ENCODE measurements at places on chromosomes 4 and X.

- no peak for DNase-seq
Measured at GRCh38 chr4:6562931-6563901, 11.8 kb upstream of the MAN2B2 start.

DNA sequence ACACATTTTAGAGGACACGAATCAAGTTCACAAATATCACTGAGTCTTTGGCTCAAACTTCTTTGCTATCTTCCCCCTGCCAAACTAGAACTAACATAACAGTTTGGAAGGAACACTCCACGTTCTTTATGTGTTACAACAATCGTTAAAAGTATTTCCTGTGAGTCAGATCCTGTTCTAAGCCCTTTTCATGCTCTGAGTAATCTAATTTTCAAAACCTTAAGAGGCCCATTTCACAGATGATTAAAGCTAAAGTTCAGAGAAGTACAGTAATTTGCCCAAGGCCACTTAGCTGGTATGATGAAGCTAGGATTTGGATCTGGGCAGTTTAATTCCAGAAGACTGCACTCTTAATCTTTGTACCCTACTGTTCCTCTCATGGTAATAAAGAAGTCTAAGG, 854.4 kb upstream of the INTU start:
- no peak for DNase-seq

- DNase-seq = no peak
Measured at GRCh38 chr4:150582146-150582872, at the start of gene MAB21L2. Gene MAB21L2 (plus strand): TSS chr4:150582151. CDS start chr4:150583030, 879 bp downstream.

DNA sequence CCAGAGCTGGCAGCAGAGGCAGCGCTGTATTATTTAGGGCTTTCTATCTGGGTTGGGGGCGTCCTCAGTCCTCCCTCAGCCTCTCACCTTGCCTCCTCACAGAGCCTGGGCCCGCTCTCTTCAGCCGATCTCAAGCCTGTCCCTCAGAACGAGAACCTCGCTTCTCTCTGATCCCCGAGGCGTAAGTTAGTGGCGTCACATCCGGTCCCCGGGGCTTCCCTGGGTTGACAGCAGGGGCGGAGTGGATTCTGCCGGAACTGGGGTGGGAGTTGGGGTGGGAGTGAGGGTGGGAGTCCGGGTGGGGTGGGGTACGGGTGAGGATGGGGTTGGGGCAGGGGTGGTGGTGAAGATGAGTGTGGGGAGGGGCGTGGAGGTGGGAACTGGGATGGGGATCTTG, at the start of gene MAGEA10:
TSS of gene MAGEA10 (minus strand) at position 190 of the 397 bp plus-strand sequence. CDS start 2,957 bp downstream, outside the sequence.
- no peak for DNase-seq

- DNase-seq = no peak
Measured at GRCh38 chr4:102007959-102008425, 217.5 kb downstream of the BANK1 start.

DNA sequence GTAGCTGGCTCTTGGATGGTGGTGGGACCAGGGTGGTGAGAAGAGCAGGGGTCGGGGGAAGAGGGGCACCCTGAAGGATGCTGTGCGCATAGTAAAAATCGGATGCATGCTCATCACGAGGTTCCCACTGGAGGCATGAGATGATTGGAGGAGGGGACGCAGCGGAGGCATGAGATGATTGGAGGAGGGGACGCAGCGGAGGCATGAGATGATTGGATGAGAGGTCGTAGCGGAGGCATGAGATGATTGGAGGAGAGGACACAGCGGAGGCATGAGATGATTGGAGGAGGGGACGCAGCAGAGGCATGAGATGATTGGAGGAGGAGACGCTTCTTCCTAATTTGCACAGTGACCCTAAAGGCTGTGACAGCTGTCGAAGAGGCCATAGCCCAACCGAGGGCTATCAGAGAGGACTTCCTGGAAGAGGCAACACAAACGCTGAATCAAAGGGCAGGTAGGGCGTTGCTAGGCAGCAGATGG, 106.7 kb downstream of the ADRA2C start:
- no peak for DNase-seq

GRCh38 chr4:2939383-2940243, 23.6 kb downstream of the NOP14 start:
- DNase-seq = no peak

DNA sequence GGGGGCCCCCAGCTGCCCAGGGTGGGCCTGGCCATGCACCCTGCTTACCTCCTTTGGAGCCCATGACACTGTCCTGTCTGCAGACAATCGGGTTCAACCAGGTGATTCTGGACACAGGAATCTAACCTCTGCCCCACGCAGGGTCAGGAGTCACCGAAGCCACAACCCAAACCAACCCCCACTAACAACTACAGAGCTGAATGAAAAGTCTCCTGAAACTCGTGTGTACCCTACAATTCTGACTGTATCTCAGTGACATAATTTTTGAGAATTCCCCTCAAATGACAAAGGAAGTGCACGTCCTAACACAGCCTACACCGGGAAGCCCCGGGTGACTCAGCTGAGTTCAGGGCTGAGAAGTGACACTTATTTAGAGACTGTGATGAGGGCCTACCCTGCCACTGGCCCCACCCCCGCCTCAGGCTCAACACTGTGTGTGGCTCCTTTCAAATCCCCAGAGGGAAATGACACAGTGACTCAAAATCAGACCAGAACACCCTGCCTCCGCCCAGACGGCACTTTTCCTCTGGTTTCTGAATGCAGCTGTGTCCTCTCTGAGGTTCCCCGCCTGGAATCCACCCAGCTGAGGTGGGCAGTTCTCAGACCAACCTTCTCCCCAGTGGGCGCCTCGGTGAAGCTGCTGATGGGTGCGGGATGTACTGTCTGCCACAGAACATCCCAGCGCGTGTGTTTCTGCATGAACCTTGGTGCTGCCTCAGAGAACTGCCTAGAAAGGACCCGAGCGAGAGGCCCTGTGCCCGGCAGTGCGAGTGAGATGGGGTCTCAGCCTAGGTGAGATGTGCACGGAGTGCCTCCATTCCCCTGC, 9.9 kb downstream of the TNIP2 start:
- no peak for DNase-seq

DNA sequence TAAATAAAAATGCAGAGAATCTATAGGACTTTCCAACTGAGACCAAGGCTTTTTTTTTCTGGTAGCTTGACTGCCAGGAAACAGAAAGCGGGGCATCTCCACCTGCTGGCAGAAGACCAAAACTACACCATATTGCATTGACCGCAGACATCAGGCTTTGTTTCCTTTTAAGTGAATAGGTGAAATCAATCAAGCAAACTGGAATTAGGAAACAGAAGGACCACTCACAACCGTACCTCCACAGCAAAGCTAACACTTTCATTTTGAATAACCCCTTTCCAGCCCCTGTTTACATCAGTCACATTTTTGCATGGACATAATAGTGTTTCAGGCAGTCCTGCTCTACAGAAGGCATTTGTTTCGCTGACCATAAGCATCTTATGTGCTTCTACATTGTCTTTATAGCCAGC, 218.2 kb downstream of the IDS start:
- peak; percentile 15 for DNase-seq

GRCh38 chrX:149515954-149516602, 11.0 kb upstream of the IDS start:
- no peak for DNase-seq

DNA sequence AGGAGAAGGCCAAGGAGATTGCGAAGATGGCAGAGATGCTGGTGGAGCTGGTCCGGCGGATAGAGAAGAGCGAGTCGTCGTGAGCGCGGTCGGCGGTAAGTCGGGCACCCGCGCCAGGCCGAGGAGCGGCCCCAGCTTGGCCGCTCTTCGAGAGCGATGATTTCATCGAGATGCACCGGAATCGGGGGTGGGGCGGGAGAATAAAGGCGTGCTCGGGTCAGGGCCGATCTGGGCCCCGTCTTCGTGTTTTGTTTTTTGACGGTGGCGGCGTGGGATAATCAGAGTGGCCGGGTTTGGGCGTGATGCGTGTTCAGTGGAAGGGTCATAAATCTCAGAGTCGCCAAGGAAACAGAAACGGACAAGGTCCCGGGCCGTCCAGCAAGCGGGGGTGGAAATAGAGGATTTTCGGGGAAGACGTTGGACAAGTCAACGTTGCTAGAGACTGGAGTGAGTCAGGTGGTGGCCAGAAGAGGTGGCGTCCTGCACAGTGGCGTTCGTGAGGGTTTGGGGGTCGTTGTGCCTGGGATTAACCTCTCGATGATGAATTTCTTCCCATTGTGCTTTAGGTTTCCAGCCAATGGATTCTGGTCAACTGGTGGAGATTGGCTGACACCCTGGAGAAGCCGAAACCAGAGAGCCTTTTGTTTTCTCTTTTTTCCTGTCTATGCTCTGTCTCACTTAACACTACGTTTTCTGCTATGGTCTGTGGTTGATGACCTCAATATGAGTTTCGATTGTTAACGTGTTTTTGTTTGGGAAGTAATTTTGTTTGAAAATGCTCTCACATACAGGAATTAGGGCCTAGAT, 882 bp downstream of the MRFAP1 start:
- no peak for DNase-seq

- DNase-seq = no peak
Measured at GRCh38 chr4:102585329-102585728, 84.2 kb downstream of the NFKB1 start.

DNA sequence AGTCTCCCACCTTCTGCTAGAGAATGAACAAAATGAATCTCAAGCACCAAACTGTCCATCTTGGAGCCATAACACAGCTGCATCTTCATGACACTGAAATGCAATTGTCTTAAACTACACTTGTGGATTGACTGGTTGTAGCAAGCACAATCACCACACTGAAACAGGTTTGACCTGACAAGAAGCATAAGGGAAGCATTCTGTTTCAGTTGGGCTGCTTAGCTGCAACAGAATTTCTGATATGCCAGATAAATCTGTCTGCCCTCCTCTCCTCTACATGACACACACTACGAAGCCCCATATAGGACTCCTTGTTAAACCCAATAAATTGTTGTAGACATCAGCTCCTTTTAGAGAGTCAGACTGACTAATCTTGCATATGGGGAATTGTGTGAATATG, 101.8 kb upstream of the NPY2R start:
- no peak for DNase-seq

GRCh38 chr4:90215286-90215685, 88.1 kb downstream of the CCSER1 start:
- no peak for DNase-seq

GRCh38 chr4:145818011-145818410, 120.6 kb downstream of the ZNF827 start:
- DNase-seq = no peak

- DNase-seq = no peak
Measured at GRCh38 chr4:6851431-6851830, 58.2 kb upstream of the TBC1D14 start.

DNA sequence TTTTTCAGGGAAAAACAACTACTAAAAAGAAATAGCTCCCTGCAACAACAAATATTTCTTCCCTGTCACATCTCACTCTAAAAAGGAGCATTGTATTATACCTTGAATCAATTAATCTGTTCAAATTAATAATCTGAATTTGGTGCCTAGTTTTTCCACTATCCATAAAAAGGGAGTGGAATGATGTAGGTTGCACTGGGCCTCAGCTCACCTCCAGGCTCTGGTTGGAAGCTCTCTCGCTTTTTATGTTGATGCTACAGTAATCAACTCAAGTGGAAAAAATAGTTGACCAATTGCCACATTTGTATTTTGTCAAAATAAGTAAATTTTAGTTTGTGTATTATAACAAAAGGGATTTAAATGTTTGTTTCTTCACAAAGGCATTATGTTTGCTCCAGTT, 126.1 kb downstream of the MAD2L1 start:
- DNase-seq = no peak

GRCh38 chrX:40174001-40174853, 76.5 kb upstream of the BCOR start:
- DNase-seq = no peak

DNA sequence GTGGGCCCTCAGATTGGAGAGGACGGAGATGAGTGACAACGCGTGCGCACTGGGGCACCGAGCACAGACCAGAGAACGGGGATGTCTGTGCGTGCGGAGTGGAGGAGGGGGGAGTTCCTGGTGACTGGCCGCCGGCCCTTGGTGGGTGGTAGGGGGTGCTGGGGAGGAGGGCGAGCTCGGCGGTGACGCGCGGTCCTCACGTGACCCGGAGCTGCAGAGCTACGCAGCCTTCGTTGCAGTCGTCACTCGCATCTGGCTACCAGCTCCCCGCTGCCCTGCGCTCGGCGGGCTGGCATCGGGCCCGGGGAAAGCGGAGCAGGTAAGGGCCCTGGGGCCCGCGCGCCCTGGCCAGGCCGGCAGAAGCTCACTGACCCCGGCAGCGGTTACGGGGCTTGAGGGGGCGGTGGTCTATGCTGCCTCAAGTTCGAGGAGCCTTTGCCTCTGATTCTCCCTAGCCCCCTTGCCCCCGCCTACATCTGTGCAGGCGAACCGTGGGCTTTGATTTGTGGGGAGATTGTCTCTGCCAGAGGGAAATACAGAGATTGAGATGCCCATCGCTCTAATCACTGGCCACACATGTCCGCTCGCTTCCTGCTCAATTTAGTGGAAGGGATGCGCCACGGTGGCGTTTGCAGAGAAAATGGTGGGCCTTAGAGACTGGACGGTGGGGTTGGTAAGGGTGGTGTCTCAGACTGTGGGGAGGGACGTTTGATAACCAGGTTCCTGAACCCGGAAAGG, at the start of gene ARMCX4:
TSS of gene ARMCX4 (plus strand) at position 245 of the 738 bp plus-strand sequence. CDS start 3,134 bp downstream, outside the sequence.
- DNase-seq = no peak

- DNase-seq = no peak
Measured at GRCh38 chr4:76712564-76712963, 185.4 kb downstream of the SOWAHB start.

DNA sequence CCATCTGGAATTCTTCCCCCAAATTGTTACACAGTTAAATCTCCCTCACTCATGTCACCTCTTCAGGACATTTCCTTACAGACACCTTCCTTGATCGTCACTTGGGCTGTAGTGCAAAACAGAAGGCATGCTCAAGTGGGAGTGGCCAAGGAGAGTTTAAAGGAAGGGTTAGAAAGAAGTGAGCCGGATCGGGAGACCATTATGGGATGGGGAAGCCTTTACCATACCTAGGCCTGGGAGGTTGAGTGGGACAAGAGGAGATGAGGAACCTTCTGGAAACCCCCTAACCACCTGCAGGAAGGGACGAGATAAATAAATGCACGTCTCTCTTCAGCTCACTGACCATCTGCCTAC, 102.7 kb downstream of the UCHL1 start:
- no peak for DNase-seq

Data from retinal pigment epithelial cell (primary cell).